ENCODE measurements at places on chromosomes 3 and 15.

DNA sequence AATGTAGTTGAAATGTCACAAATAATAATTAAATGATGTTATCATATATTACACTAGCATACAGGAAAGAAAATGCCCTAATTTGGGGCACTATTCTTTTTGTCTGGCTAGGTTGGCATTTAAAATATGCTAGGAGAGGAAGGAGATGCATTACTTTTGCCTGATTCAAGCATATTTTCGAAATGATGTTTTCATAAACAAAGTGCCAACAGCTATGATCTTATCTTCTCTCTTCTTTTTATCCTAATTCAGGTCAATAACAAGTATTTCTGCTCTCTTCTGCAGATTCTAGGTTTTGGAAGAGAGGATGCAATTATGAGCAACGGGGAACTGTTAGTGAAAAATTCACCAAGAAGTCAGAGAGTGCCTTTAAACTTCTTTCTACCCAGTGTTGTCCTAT is 55.8 kb upstream of the NR2F2 start:
- no peak for DNase-seq

- no peak for DNase-seq
Observed at GRCh38 chr15:35279811-35280210, 194.7 kb upstream of the NANOGP8 start.

DNA sequence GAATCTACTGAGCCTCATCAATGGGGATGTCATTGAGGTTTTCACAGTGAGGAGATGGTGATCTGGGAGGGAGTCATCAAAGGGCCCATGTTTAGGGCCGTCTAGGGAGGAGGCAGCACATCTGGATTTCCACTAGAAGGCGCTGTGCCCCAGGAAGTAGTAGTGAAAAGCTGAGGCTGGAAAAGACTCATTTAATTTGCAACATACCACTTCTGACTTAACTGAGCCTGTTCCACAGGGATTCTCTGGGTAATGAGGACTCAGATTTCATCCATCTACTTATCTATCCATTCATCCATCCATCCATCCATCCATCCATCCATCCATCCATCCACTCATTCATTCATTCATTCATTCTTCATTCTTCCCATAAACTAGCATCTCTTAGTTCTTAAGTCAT is 17.4 kb upstream of the SHF start:
- DNase-seq: peak; percentile 16

- DNase-seq: no peak
Observed at GRCh38 chr3:85270488-85270887, 311.7 kb downstream of the CADM2 start.

DNA sequence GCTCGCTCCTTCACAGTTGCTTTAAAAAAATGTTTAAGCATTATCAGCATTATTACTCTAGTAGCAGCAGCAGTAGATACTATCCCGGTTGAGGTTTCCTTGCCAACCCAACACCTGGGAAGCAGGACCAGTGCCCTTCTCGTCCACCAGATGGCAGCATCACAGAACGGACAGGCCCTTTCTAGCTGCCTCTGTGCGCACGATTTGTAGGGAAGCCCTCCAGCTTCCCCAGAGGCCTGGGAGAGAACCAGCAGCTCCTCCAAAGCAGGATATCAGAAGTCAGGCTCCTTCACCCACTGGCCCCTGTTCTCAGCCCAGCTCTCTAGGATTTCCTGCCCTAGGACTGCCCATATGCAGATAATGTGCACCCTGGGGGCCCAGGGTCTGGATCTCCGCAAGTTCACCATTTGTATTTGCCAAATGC is 16.8 kb upstream of the ESYT3 start:
- DNase-seq: peak; percentile 69

- no peak for DNase-seq
Observed at GRCh38 chr15:47820057-47820746, 102.9 kb downstream of the SEMA6D start.

DNA sequence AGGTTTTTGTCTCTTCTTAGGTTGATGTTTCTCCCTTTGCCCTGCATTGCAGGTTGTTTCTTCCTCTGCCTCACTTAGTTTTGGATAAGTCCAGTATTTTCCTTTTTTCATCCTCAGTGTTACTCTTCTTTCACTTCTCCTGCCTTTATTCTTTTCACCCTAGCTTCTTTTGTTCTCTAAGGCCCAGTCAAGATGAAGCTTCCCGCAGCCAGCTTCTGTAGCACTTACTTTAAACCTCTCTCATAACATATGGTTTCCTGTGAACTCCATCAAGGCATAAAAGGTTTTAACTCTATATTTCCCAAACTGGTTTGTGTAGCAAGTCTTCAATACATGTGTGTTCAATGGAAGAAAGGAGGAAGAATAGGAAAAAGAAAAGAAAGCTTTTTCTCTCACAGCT is 54.1 kb downstream of the TP63 start:
- no peak for DNase-seq

DNA sequence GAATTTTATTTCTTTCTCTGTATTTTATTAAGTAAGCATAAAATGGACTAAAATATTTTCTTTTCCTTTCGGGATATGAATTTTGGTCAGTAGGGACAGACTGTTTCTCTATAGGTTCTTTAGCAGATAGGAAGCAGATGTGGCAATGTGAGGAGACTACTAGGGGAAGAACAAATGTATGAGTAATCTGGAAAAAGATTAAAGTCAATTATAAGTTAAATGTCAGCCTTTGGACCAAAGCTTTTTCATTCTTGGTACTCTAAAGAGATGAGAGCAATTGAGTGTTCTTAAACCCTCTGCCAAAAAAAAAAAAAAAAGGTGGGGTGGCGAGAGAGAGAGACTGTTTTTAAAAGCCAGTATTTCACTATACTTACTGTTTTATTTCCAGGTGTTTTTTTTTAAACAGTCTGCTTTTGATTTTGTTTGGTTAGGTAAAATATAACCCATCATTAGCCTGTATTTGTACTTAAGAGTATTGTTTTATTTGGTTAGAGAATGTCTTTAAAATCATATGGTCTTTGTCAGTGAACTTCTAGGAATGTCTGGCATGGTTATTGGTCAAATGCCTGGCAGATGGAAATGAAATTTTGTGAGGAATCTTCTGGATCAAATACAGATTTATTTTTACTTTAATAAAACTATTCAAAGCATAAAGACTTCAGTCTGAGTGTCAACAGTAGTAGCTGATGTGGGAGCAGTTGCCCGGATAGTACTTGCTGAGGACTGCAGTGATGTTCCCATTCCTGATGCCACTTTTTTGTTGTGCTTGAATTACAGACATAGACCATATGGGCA is 63.8 kb downstream of the LRRC49 start:
- DNase-seq: no peak

GRCh38 chr3:154074966-154075365 is 46.2 kb upstream of the ARHGEF26 start:
- DNase-seq: no peak

DNA sequence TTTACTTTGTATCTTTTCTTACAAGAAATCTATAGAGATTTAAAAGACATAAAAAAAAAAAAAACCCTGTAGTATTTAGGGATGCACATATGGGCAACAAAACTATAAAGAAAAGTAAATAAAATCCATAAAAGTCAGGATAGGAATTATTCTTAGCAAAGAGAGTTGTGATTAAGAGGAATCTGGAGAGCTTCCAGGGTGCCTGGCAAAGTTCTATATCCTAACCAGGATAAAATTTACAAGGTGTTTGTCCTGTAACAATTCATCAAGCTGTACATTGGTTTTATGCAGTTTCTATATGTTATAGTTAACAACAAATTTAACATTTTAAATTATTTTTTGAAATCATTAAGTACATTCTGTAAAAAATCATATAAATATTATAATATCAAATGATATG is 7.9 kb downstream of the SECISBP2L start:
- DNase-seq: no peak

DNA sequence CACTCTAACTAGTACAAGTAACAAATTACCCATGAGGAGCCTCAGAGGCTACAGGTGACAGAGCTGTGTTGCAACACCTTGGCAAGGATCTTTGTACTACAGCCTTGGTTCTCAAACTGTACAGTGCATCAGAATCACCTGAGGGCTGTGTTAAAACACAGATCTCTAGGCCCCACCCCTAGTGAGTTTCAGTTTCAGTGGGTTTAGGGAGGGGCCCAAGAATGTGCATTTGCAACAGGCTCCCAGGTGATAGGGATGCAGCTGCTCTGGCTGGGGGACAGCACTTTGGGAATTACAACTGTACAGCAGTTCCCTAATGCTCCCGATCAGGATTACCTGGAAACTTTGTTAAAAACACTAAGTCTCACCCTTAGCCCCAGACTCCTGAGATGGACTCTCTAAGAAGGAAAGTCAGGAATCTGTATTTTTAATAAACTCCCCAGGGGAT is 66.1 kb upstream of the NR2F2 start:
- DNase-seq: no peak

DNA sequence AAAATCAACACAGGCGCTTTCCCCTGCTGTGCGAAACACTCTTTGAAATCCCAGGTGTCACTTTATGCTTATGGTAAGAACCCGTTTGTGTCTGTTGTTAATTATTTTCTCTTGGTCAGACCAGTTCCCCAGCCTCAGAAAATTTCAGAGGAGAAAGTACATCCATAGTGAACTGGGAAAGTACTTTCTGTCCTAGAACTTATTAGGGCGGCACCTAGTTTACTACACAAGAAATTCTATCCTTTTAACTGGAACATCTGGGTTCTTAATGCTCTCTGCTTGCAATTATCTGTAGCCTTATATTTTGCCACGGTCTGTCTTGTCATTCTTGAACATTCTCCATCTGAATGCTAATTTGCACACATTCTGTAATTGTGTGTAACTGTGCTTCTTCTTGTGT is 215.0 kb downstream of the PTPRG start:
- no peak for DNase-seq

GRCh38 chr15:40042791-40043320 is 3.9 kb upstream of the SRP14 start:
- no peak for DNase-seq

DNA sequence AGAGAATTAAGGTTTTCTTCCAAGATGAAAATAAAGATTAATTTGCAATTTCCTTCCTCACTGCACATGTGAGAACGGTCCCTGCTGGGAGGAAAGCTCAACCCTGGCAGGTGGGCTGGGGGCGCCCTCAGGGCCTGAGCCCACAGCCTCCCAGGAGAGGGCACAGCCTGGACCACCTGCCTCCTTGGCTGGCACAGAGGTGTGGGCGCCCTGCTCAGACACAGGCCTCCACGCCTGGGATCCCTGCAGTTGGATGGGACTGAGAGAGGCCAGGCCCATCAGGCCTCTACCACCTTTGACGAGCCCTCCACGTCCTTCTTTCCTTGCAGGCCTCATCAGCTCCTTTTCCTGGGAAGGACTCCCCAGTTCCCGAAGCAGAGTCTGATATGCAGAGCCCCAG is 46.4 kb downstream of the DNAJB8 start:
- DNase-seq: no peak

- DNase-seq: no peak
Observed at GRCh38 chr3:162507397-162507796, 1010.8 kb downstream of the OTOL1 start.

- DNase-seq: no peak
Observed at GRCh38 chr3:55305696-55306485, 181.2 kb downstream of the WNT5A start.

GRCh38 chr15:58214591-58215340 is 76.6 kb downstream of the AQP9 start:
- DNase-seq: no peak

Measured in DMS79 (cell line).